ENCODE measurements at places on chromosomes 6 and 20.

GRCh38 chr20:1319051-1319450 is 9.9 kb downstream of the SDCBP2 start:
- no peak for DNase-seq

DNA sequence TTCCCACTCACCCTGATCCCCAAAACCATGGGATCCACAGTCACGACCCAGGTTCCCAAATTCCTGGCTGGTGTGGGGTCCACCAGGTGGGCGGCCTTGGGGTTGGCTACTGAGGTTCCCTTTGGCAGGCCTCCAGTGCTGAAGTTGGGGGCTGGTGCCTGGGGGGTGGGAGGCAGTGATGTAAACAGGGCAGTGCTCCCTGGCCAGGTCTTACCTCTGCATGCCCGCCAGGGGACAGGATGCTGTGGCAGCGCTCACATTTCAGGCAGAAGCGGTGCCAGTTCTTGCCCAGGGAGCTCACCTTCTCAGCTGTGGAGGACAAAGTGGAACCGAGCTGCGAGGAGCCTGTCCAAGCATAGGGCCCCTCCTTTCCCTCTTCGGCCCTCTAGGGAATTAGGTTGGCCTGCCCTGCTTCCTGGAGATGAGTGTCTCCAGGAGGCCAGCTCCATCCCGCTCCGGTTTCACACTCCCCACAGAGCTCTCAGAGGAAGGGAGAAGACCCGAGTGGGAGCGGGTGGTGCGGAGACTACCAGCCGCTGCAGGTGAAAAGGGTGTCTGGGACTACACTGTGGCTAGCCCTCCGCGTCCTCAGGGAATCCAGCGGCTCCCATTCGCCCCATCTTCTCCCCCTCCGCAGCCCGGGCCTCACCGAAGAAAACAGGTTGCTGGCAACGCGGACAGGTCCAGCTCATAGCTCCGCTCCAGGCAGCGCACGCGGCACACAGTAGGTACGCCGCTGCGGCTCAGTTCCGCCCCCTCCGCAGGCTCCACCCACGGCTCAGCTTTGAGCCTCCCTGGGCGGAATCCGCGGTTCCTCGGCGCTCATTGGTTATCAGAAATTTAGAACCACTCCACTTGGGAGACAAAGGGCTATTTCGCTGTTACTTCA is at the start of gene CRIP3:
TSS of gene CRIP3 (minus strand) at position 726 of the 889 bp plus-strand sequence. CDS start at position 692, 34 bp downstream.
- DNase-seq, result peak; percentile 42

- no peak for DNase-seq
Observed at GRCh38 chr20:23114018-23114417, 27.9 kb upstream of the CD93 start.

GRCh38 chr20:64065974-64066343 is 3.0 kb downstream of the TCEA2 start:
- no peak for DNase-seq

DNA sequence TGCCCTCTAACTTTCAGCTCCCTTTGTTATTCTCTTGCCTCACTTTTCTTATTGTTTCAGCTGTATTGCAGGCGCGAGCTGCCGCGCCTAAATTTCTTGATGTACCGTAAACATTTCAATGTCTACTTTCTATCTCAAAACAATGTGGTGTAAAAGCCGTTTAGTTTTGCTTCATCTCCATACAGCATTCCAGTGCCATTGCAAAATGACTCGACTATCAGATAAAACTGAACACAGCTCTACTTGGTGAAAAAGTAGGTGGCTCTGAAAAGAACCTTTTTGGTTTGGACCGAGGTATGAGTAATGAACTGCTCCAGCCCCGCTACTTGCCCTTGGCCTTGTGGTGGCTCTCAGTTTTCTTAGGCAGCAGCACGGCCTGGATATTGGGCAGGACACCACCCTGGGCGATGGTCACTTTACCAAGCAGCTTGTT is 74.6 kb downstream of the OR2B2 start:
- no peak for DNase-seq

Measured in stimulated activated CD4-positive, alpha-beta T cell treated with anti-CD3 and anti-CD28 coated beads, Interleukin-12 subunit alpha, Interleukin-12 subunit beta, amount 100 ng/mL, for 4 hours (primary cell).